ACHN (cell line): ENCODE measurements at places on chromosomes 13 and 19.

DNA sequence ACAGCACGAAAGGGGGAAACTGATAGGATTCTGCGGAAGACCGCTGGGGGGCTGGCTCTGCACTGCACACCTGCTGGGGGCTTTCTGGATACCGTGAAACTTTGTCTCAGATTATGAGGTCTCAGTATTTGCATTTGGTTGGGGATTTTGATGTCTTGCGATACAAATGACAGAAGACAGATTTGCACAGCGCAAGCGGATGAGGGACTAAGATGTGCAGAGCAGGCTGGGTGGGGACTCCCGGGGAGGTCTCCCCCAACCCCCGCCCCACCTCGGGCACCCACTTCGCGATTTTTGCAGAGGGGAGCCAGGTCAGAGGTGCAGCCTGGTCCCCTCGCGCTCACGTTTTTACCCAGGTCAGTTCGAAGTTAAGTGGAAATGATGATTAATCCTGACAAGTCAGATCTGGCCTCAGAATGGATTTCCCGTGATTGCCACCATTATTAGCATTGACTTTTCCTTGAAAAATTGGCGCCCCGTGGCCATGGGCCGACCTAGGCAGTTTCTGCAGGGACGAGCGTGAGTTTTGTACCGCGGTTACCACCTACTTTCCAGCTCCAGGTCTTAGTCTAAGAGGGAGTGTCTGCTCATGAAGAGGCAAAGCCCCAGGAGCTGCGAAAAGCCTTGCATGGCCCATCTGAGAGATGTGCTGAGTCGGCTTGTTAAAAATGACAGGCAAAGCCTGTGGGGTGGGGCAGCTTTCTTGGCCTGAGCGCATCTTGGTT, 1.3 kb upstream of the GJB2 start:
- DNase-seq = no peak

GRCh38 chr19:17471410-17472125, 1.2 kb downstream of the SLC27A1 start:
- no peak for DNase-seq

GRCh38 chr19:17951157-17951989, 15.5 kb upstream of the KCNN1 start:
- no peak for DNase-seq

GRCh38 chr19:14954071-14954655, 12.9 kb downstream of the OR7C2 start:
- DNase-seq = no peak

GRCh38 chr13:100987948-100988347, 313.4 kb upstream of the TMTC4 start:
- DNase-seq = no peak

DNA sequence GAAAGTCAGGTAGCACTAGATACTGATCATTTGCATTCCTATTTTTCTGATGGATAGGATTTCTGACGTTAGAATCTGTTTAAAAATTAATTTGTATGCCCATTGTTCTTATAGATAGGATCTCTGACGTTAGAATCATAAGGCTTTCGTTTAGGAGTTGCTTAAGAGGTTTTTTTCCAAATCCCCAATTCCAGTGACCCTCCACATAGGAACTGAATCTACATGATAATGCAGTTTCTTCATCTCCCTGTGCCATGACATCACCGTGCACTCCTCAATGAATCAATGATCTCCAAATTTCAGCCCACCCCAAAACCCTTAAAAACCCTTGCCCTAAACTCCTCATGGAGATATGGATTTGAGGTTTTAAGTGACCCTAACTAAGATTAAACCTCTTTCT, 87.2 kb downstream of the RXFP2 start:
- DNase-seq = no peak

DNA sequence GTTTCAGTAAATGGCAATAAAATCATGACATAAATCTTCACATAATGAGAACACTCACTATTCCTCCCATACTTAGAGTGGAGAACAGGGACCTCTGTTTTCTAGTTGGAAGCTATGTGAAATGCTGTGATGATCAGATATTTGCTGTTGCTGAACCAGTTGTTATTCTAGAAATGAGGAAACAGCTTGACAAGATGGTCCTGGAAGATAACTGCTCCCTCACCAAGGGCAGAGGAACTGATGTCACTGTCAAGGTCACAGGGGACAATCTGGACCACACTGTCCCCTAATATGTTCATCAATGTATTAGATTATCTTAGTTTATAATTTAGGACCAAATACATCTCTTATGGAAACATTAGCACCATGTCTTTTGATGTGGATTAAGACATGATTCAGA, 1173.3 kb downstream of the PCDH17 start:
- no peak for DNase-seq

GRCh38 chr13:91313103-91313502, 34.4 kb upstream of the MIR17HG start:
- peak; percentile 8 for DNase-seq

- DNase-seq = no peak
These were observed 12.8 kb upstream of the WASF3 start for GRCh38 chr13:26544707-26545106.

- no peak for DNase-seq
These were observed 23.5 kb upstream of the ALOX5AP start for GRCh38 chr13:30711837-30712236.

DNA sequence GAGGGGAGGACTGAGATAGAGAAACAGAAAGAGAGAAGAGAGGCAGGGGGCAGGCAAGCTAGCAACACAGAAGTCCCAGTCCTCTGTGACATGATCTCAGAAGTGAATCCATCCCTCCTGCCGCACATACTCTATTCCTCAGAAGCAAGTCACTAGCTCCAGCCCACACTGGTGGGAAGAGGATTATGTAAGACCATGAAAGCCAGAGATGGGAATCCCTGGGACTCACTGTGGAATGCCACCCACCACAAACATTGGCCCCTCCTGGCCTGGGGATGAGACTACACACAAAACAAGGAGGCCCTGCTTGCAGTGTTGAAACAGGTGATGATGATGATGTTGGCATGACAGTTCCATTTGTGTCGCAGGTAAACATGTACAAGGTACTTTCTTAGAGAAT, 419.9 kb downstream of the IRS2 start:
- no peak for DNase-seq

DNA sequence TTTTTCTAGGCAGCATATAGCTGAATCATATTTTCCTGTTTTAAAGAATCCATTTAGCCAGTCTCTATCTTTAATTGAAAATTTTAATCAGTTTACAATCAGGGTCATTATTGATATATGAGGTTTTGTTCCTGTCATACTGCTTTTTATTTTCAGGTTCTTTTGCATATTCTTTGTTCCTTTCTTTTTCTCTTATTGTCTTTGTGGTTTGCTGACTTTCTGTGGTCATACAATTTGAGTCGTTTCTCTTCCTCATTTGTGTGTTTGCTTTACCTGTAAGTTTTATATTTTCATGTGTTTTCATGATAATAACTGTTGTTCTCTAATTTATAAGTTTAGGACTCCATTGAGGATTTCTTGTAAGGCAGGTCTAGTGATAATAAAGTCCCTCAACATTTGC, 812.6 kb downstream of the DACH1 start:
- DNase-seq = no peak

DNA sequence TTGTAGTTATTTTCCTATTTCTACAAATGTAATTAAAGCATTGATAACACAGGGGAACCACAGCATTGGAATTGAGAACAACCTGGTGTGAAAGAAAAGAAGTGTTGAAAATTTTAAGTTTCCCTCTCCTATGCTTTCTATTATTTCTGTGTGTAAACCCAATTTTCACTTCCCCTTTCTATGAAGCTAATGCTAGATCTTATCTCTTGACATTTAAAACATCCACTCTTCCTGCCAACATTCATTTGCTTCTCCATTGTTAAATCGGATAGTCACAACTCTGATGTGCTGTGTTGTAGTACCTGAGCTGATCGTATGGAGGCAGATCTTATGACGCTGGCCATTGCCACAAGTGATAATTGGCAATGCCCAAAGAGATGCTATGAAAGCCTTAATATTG, 203.0 kb downstream of the ITGBL1 start:
- no peak for DNase-seq

GRCh38 chr19:48630296-48631063, 6.7 kb downstream of the DBP start:
- no peak for DNase-seq

- DNase-seq = no peak
These were observed 8.2 kb downstream of the KCTD12 start for GRCh38 chr13:76878043-76878442.

- DNase-seq = no peak
These were observed 98.0 kb upstream of the DIAPH3 start for GRCh38 chr13:60261432-60262351.

DNA sequence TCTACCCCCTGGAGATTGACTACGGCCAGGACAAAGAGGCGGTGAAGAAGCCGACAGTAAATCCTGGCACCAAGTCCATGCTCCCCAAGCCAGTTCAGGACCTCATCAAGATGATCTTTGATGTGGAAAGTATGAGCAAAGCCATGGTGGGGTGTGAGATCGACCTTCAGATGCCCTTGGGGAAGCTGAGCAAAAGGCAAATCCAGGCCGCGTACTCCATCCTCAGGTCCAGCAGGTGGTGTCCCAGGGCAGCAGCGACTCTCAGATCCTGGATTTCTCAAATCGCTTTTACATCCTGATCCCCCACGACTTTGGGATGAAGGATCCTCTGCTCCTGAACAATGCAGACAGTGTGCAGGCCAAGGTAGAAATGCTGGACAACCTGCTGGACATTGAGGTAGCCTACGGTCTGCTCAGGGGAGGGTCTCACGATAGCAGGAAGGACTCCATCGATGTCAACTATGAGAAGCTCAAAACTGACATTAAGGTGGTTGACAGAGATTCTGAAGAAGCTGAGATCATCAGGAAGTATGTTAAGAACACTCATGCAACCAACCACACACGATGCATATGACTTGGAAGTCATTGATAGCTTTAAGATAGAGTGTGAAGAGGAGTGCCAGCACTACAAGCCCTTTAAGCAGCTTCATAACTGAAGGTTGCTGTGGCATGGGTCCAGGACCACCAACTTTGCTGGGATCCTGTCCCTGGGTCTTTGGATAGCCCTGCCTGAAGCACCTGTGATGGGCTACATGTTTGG, 24.0 kb upstream of the ANKRD10 start:
- no peak for DNase-seq

GRCh38 chr13:95924389-95924994, 128.7 kb downstream of the UGGT2 start:
- peak; percentile 81 for DNase-seq

DNA sequence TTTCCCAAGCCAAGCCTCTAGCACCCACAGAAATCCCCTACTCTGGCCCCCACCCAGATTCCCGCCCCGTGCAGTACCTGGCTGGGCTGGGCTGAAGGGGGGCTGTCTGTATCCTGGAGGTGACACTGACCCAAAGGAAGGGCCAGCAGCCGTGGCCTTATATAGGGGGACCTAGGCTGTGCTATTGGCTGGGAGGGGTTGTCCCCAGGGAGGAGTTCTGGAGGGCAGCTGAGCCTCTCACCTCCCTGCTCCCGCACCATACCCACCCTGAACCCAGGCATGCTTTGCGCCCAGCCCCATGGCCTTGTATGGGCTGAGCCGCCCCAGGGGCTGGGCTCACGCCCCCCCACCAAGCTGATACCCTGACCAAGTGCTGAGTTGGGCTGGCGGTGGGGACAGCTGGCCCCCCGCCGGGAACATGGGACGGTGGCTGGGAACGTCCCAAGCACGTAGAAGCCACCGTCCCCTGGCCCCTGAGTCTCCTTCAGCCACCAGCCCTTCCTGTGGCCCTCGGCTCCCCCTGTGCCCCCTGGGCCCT, at the start of gene CKM:
Gene CKM, minus strand, starts transcription at position 132 of the 538 bp plus-strand sequence. CDS start 3,162 bp downstream, outside the sequence.
- no peak for DNase-seq

- DNase-seq = no peak
These were observed 763 bp downstream of the POLD1 start for GRCh38 chr19:50384685-50385535.

- DNase-seq = peak; percentile 56
These were observed 4.4 kb upstream of the ATP1A3 start for GRCh38 chr19:41998246-41999020.

GRCh38 chr13:98225036-98225940, 48.2 kb upstream of the RNF113B start:
- no peak for DNase-seq

DNA sequence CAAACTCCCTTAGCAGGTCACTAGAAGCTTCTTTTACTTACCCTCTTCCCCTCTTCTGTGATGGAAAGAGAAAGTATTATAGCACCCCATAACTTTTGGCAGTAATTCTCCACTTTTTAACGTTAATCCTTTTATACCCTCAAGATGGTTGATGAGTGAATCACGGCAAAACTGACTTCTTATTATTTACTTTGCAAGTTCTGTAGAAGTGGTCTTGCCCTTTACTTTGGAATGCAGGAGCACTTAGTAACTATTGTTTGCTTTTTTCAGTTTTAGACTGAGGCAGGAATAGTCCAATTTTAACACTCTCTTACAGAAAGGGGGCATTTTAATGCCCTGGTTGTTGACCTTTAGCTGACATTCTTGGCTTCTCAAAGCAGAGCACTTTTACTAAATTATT, 260.1 kb downstream of the LMO7 start:
- no peak for DNase-seq

DNA sequence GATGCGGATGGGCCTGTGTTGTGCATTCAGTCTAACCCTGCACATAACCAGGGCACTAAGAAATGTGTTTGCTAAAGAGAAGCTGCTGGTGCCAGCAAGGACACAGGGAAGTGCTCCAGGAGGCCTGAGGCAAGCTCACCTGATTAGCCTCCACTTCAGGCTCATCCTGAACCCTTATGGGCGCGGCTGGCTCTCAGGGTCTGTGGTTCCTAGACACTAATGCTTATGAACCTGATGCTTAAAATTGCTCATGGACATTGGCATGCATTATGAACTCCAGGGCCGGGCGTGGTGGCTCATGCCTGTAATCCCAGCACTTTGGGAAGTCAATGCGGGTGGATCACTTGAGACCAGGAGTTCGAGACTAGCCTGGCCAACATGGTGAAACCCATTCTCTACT, 34.3 kb downstream of the SERP2 start:
- no peak for DNase-seq

- DNase-seq = no peak
These were observed 70.1 kb downstream of the NALCN start for GRCh38 chr13:101346161-101346560.

DNA sequence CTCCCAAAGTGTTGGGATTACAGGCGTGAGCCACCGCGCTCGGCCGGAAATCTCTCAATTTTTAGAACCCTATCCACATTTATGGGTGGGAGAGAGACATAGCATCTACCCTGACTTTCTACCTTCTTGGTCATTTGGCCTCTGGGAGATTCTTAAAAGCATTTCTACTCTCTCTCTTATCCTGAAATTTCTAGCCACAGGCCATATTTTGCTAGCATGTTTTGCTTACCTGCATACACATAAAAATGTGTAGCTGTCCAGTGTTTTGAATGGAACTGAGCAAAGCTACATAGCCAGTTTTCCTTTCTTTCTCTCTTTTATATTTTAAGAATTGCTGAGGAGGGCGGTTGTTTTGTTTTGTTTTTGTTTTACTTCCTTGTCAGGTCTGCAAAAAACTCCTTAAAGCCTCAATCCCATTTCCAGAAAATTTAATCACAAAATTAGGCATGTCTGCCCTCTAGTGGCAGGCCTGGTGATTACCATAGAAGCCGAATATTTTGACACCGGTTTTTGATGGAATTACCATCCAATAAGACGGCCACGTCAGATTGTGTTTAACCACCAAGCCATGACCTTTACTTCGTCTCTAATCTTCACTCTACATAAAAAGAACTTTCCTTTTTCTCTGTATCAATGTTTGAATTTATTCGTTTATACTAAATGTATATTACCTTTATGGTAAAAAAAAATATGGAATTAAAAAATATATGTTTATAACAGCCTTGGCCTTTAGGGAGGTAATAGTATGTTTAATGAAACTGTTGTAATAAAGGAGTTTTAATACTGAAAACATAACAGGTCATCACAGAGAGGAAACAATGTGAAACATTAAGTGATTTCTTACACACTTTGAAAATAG, 34.4 kb upstream of the OXGR1 start:
- peak; percentile 49 for DNase-seq

- no peak for DNase-seq
These were observed 10.2 kb downstream of the JOSD2 start for GRCh38 chr19:50500753-50501151.
